ENCODE measurements at places on chromosomes 2 and 18.

- DNase-seq: no peak
- no peak overlapping the region for H3K4me3 ChIP-seq
- H3K36me3 ChIP-seq: peaks cover 2% of the 10 kb centered on the region
These were observed 8.8 kb downstream of the NABP1 start for GRCh38 chr2:191686729-191687128.

DNA sequence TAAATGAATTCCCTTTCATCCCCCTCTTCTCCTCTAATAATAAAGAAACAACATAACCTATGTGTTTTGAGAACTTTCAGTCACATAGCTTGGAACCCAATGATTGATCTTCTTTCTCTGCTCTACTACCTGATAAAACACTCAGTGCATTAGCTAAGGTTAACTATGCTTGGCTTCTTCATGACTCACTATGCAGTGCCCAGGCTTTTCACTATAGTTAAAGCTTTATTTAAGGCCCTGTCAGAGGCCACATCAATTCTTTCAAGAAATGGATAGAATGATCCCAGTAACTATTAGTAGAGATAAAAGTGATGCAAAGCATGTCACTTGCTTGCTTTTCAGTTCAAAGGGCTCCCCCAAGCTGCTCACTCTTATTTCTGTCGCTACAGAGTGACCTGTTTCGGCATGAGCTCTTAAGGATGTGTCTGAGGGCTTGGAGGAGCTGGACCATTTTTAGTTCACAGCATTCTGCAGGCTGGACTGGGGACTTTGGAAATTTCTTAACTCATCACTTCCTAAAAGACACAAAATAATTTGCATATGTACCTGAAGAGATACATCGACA is 384.0 kb downstream of the LRRTM1 start:
- no peaks in the 10 kb centered on the region for H3K27me3 ChIP-seq
- no peak for DNase-seq
- no peak overlapping the region for H3K4me3 ChIP-seq
- H3K4me1 ChIP-seq: no peaks in the 10 kb centered on the region
- no peak overlapping the region for H3K27ac ChIP-seq

- no peaks in the 10 kb centered on the region for H3K36me3 ChIP-seq
- no peaks in the 10 kb centered on the region for H3K4me1 ChIP-seq
- no peak for DNase-seq
- H3K27me3 ChIP-seq: peaks cover 12% of the 10 kb centered on the region
- H3K4me3 ChIP-seq: no peak overlapping the region
- no peak overlapping the region for H3K27ac ChIP-seq
These were observed 97.2 kb upstream of the GPC1 start for GRCh38 chr2:240338274-240338673.

GRCh38 chr18:28088477-28088876 is 88.5 kb downstream of the CDH2 start:
- H3K36me3 ChIP-seq: no peaks in the 10 kb centered on the region
- peaks cover 64% of the 10 kb centered on the region for H3K4me1 ChIP-seq
- no peak overlapping the region for H3K4me3 ChIP-seq
- H3K27me3 ChIP-seq: no peaks in the 10 kb centered on the region

All from HepG2 (cell line).